ENCODE measurements at places on chromosomes 2 and 18. TPM values are rescaled to one million over a fixed set of nuclear protein-coding genes. Genes with fewer than 3 reads are reported as not detected.

- DNase-seq: no peak
- peaks cover 56% of the 10 kb centered on the region for H3K27me3 ChIP-seq
- no peak overlapping the region for H3K4me3 ChIP-seq
- H3K4me1 ChIP-seq: no peaks in the 10 kb centered on the region
- H3K27ac ChIP-seq: no peak overlapping the region
- no peaks in the 10 kb centered on the region for H3K36me3 ChIP-seq
These were observed 10.3 kb upstream of the HOXD1 start for GRCh38 chr2:176178038-176178756.

- peaks cover 5% of the 10 kb centered on the region for H3K27me3 ChIP-seq
- DNase-seq: no peak
- no peak overlapping the region for H3K4me3 ChIP-seq
- no peaks in the 10 kb centered on the region for H3K4me1 ChIP-seq
These were observed 146.5 kb downstream of the DDX1 start for GRCh38 chr2:15738225-15738546.

- H3K4me3 ChIP-seq: no peak overlapping the region
- H3K4me1 ChIP-seq: peaks cover 9% of the 10 kb centered on the region
- no peak for DNase-seq
- H3K27ac ChIP-seq: no peak overlapping the region
These were observed 16.3 kb upstream of the ITGAV start for GRCh38 chr2:186573531-186573930.

GRCh38 chr2:26229595-26229994, 14.8 kb downstream of the HADHA start:
- H3K4me3 ChIP-seq: no peak overlapping the region
- DNase-seq: no peak
- peaks cover 96% of the 10 kb centered on the region for H3K36me3 ChIP-seq
- no peaks in the 10 kb centered on the region for H3K27me3 ChIP-seq

- no peaks in the 10 kb centered on the region for H3K4me1 ChIP-seq
- H3K27ac ChIP-seq: no peak overlapping the region
- no peak overlapping the region for H3K4me3 ChIP-seq
These were observed 13.8 kb downstream of the MLPH start for GRCh38 chr2:237500681-237501424.

CLEC4F gene
- total RNA-seq: not detected

DHRS9 gene
- total RNA-seq: 0.27 TPM

SPRED2 gene
- total RNA-seq: 42.6 TPM

CDH7 gene
- not detected for total RNA-seq

KLHL29 gene
- 0.31 TPM for total RNA-seq

ANKAR gene
- total RNA-seq: 0.49 TPM
